ENCODE measurements at places on chromosomes 5 and 9.

GRCh38 chr5:39624268-39624886 is 199.6 kb upstream of the DAB2 start:
- DNase-seq, result no peak

GRCh38 chr9:85268131-85268530 is 473.6 kb downstream of the AGTPBP1 start:
- DNase-seq, result no peak

GRCh38 chr5:79305706-79306105 is 69.8 kb downstream of the JMY start:
- DNase-seq, result no peak

GRCh38 chr9:116250891-116251290 is 97.3 kb downstream of the PAPPA start:
- DNase-seq, result no peak

- no peak for DNase-seq
These were observed 29.5 kb downstream of the KCNN2 start for GRCh38 chr5:114391321-114391720.

GRCh38 chr5:128826275-128826674 is 139.0 kb upstream of the SLC27A6 start:
- DNase-seq, result no peak

DNA sequence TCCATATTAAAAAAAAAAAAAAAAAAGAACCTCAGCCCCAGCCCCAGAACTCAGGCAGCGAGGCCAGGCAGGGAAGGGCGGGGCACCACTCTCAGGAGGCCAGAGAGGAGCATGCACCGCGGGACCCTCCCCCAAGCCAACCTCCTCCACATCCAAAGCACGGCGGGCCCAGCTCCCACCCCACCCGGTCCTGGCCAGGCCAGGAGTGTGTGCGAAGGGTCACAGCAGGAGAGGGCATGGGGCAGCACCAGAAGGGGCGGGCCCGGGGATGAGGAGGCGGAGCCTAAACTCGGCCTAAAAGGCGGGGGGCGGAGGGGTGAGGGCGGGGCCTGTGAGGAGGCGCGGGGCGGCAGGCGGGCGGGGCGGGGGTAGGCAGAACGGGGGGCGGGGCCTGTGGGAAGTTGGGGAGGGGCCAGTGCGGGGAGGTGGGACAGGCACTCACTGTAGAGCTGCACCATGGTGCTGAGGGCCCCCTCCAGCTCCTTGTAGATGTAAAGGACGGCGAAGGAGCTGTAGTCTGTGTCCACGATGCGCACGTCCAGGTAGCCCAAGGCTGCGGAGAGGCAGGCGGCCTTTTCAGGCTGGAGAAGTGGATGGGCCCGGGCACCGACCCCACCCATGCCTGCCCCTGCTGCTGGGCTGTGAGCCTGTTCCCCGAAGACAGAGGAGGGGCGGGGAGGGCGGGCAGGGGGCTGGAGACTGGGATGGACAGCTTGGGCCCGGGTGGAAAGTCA is 1.2 kb downstream of the LCN15 start:
- DNase-seq, result no peak

- no peak for DNase-seq
These were observed 1669.3 kb upstream of the CDH9 start for GRCh38 chr5:28707706-28708105.

GRCh38 chr5:67115246-67115645 is 81.4 kb downstream of the CD180 start:
- DNase-seq, result no peak

DNA sequence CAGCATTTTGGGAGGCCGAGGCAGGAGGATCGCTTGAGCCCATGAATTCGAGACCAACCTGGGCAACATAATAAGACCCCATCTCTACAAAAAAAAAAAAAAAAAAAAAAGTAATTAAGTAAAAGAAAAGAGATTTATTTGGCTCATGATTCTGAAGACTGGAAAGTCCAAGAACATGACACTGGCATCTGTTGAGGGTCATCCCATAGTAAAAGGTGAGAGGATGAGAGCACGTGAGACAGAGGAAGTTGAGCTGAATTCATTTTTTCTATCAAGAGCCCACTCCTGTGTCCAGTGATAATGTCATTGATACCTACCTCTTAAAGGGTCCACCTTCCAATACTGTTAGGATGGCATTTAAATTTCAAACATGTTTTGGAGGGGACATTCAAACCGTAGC is 19.8 kb downstream of the CREBRF start:
- DNase-seq, result no peak

DNA sequence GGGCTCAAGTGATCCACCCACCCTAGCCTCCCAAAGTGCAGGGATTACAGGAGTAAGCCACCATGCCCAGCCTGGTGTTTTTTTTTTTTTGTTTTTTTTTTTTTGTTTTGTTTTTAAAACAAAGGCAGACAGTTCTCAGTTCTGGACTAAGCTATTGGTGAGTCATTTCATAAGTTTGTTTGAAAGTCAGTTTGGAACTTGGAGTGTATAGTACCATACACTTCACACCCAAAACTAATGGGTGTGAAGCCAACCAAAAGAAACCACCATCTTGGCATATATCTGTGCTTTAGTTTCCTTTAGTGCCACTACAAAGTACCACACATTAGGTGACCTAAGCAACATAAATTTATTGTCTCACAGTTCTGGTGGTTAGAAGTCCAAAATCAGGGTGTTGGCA is 13.4 kb downstream of the MAST4 start:
- DNase-seq, result no peak

DNA sequence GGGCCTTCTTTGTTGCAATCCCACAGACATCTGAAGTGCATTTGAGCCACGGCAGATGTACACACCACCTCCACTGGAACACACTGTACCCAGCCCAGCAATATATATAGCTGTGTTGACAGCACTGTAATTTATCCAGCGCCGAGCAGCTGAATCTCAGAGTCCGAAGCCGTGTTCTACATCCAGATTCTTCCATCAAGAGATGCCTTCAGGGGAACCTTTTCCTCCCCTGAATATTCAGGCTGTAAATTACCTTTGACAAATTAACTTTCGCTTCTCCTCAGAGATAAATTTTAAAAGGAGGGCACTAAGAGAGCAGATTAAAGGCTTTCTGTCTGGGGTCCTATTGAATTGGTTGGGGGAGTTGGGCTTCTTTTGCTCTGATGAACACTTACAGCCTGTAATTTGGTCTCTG is 76.4 kb downstream of the ROR2 start:
- no peak for DNase-seq

GRCh38 chr5:123701511-123702200 is 189.7 kb downstream of the CSNK1G3 start:
- DNase-seq, result no peak

- DNase-seq, result no peak
These were observed 42.8 kb upstream of the PSD2 start for GRCh38 chr5:139752506-139753473.

DNA sequence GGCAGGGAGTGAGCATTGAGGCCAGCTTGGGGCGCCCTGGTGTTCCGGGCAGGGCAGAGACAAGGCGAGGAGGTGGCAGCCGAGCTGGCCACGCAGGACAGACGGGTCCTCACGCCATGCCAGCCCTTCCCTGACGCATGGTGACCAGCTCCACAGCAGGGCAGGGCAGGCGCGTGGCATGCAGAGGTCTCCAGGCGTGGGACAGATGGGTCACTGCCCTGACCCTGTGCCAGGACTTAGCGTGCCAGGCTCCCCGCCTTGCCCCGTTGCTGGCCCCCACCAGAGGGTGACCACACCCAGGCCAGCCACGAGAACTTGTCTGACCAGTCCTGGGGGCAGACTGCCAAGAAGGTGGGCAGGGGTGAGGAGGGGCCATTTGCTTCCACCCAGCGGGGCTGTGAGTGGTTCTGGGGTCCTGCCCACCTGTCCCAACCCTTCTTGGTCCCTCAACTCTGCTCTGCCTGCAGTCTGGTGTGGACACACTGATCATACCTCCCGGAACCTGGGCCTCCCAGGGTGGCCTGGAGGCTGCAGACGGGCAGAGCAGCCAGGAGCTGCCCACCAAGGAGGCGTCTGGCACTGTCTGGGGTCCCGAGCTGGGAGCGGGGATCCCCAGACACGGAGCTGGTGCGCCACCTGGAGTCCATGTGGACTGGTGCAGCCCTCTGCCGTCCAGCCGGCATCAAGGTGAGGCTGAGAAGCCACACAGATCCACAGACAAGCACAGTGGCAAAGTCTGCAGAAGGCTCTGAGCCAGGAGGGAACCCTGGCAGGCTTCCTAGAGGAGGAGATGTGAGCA is at the start of gene RNF224:
TSS of gene RNF224 (plus strand) at position 449 of the 799 bp plus-strand sequence. CDS start 834 bp downstream, outside the sequence.
- peak; percentile 74 for DNase-seq

GRCh38 chr5:103510851-103511553 is 51.6 kb downstream of the NUDT12 start:
- no peak for DNase-seq

GRCh38 chr5:73826301-73827105 is 200.5 kb downstream of the ARHGEF28 start:
- no peak for DNase-seq

- DNase-seq, result no peak
These were observed 87.1 kb downstream of the NR3C1 start for GRCh38 chr5:143316337-143316736.

DNA sequence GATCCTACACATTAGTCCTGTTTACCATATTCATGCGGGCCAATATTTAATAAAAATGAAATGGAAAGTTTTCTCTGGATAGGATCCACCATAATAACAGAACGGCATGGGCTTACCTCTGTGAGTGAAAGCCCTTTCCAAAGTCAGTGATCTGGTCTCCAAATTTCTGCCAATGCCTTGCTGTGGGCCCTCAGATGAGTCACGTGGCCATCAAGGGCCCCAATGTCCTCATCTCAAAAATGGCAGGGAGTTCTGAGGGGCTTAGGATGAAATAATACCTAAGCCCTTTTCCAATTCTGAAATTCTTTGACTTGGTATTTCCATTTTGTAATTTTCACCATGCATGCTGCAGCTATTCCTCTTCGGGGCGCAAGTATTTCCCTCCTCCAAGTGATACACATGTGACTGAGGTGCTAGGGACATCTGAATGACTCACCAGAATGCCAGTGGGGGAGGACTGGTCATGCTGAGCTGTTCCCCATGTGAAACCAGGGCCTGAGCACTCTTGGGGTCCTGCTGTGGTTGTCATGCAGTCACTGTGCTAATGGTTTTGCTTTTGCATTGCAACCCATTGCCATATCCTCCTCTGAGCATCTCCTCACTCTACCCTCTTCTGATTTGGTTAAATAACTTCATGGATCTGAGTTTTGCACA is 35.0 kb downstream of the ITK start:
- no peak for DNase-seq

- DNase-seq, result no peak
These were observed 169.2 kb downstream of the MEF2C start for GRCh38 chr5:88713818-88714217.
